Pericardium fibroblast (primary cell): ENCODE measurements at places on chromosomes 12 and 14. TPM values are rescaled to one million over a fixed set of nuclear protein-coding genes. Genes with fewer than 3 reads are reported as not detected.

The AVPR1A gene
- total RNA-seq, result not detected in 2 replicates

The CCDC177 gene
- total RNA-seq, result 0.12 TPM in 1 of 2 replicates, not detected in the other

The TEX22 gene
- 0.43 and 0.82 TPM in 2 replicates for total RNA-seq

The ZNF10 gene
- 3.7 and 4.3 TPM in 2 replicates for total RNA-seq

The CEBPE gene
- not detected in 2 replicates for total RNA-seq
